Brain pericyte (primary cell): ENCODE measurements at places on chromosomes 12 and 14.

DNA sequence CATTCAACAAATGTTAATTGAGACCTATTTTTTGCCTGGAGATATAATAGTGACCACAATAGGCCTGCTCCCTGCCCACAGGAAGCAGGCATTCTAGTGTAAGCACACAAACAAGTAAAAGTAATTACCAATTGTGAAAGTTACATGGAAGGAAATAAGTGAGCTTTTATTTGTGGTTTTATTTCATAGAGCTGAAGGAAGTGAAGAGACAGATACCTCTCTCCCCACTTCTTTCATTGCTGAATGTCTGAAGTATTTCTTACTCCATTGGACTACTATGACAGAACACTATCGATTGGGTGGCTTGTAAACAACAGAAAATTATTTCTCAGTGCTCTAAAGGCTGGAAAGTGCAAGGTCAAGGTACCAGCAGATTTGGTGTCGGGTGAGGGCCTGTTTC, 183.5 kb downstream of the PRKCH start:
- DNase-seq, result no peak

DNA sequence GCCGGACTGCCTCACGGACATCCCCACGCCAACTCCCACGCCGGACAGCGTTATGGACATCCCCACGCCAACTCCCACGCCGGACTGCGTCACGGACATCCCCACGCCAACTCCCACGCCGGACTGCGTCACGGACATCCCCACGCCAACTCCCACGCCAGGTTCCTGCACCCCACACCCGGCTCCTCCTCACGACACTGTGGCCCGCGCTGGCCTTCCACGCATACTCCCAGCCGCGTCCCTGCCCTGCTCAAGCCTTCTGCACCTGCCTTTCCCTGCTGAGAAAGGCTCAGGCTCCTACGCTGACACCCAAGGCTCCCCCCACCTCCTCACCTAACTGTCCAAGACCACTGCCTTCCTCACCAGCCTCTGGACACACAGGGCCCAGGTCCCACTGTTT, 9.7 kb downstream of the CACNA2D4 start:
- DNase-seq, result no peak

DNA sequence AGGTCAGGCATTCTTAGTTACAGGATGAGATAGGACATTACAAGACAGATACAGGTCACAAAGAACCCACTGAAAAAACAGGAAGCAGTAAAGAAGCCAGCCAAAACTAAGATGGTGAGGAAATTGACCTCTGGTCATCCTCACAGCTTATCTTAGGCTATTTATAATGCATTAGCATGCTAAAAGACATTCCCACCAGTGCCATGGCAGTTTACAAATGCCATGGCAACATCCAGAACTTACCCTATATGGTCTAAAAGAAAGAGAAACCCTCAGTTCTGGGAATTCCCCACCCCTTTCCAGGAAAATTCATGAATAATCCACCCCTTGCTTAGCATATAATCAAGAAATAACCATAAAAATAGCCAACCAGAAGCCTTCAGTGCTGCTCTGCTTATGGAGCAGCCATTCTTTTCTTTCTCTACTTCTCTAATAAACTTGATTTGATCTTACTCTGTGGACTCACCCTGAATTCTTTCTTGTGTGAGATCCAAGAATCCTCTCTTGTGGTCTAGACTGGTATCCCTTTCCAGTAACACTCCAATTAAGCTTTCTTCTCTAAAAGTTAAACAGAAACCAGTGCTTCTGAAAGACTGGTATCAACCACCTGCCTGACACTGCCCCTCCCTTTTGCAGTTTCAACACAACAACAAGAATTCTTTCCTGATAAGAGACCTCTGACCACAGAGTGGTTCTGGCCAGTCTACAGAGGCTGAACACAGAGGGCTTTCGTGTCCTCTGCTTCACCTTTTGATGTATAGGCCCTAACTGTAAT, 86.9 kb downstream of the BCAT1 start:
- no peak for DNase-seq

DNA sequence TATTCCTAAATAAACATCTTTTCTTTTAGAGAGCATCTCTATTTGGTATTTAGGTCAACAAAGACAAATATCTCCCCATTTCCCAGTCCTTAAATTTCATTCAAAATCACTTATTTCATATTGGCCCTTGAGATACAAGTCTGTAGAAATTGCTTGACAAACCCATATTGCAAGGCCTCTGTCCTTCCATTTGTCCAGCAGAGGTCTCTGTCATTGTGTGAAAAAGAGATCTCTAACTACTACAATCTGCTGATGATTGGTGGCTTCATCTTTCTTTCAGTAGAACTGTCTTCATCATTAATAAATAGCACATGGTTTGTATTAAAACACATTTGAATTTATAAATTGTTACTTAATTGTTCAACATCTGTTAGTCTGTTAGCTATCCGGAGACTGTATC, 252.6 kb downstream of the ACSS3 start:
- DNase-seq, result no peak

- no peak for DNase-seq
These were observed 125.0 kb upstream of the MYF6 start for GRCh38 chr12:80582431-80582830.

GRCh38 chr12:15230137-15230536, 8.9 kb upstream of the RERG start:
- no peak for DNase-seq

DNA sequence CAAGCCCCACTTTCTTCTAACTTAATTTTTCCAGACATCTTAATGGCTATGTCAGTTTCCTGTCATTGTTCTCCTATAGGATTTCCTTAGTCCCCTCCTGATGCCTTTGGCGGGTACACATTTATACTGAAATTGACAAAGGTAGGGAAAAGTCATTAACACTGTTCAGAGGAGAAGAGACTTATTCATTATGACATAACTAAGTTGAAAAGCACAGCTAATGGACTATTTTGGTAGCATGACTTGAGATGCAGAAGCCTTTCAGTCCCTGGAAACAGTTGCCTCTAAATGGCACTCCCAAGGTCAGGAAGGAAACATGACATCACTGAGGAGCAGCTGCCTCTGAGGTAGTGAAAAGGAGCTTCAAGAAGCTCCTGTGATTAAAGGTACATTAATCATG, 317.5 kb upstream of the KITLG start:
- DNase-seq, result no peak

- no peak for DNase-seq
These were observed 135.7 kb upstream of the SLC16A7 start for GRCh38 chr12:59459966-59460660.

DNA sequence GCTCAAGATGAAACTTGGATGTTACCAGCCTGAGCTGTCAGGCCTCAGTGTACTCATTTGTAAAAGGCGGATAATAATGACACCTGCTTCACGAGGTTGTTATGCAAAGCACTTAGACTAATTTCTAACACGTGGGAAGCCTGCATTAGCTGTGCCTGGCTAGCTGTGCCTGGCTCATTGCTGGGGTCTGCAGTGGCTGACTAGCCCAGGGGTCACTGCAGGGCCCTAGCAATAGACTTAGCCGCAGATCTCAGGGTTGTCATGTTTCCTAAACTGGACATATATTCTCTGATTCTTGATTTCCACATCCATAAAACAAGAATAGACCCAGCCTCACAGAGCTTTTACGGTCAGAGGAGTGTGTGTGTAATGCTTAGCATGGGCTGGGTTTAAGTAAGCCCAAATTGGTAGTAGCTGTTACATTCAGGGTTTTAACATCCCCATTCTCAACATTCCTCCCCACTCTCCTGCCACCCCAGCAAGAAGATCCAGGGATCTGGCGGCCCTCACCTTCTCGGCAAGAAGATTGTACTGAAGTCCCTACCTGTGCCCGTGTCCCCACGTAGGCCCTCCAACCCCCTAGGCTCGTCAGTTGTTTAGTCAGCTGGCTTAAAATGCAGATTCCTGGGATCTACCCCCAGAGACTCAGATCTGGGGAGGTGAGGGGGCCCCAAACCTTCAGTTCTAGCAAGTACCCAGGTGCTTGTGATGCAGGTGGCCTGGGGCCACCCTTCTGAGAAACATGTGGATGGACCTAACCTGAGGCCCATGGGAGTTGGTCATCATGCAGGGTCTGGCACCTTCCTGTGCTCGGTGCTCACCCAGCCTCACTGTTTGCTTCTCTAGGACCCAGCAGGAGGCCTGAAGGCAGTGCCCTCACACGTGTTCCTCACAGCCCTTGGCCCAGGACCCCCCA, 8.6 kb downstream of the NR4A1 start:
- DNase-seq, result no peak

DNA sequence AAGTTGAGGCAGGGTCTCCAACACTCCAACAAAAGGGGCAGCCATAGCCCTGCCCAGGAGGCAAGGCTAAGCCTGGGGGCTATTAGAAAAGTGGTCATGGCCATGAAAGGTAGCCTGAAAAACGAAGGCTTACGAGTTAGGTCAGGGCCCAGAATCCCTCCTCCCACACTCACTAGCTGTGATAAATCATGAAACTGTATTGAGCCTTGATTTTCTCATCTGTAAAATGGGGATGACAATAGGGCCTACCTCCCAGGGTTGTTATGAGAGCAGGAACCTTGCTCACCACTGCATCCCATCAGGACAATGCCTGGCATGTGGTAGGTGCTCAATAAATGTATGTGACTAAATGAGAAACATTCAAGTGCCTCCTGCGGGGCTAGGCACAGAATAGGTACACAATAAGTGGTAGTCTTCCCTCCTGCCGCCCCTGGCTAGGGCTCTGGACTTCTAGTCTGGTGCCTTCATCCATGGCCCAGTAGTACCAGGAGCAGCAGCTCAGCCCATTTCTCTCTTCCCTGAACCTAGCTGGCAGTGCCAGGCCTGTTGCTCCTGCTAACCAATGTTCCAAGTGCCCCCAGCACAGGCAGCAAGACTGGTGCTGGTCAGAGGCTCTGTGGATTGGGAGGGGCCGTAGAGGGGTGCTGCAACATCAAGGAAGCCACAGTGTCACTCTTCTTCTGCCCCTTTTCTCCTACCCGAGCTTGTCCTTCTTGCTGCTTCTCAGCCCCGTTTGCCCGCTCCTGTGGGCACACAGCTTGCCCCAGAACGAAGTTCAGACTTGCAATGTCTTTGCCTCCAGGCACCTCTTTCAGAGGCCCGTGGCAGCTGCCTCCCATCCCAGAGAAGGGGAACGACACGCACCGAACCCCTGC, 7.8 kb downstream of the PGF start:
- no peak for DNase-seq

- DNase-seq, result no peak
These were observed 35.9 kb downstream of the TESC start for GRCh38 chr12:117063162-117063911.

DNA sequence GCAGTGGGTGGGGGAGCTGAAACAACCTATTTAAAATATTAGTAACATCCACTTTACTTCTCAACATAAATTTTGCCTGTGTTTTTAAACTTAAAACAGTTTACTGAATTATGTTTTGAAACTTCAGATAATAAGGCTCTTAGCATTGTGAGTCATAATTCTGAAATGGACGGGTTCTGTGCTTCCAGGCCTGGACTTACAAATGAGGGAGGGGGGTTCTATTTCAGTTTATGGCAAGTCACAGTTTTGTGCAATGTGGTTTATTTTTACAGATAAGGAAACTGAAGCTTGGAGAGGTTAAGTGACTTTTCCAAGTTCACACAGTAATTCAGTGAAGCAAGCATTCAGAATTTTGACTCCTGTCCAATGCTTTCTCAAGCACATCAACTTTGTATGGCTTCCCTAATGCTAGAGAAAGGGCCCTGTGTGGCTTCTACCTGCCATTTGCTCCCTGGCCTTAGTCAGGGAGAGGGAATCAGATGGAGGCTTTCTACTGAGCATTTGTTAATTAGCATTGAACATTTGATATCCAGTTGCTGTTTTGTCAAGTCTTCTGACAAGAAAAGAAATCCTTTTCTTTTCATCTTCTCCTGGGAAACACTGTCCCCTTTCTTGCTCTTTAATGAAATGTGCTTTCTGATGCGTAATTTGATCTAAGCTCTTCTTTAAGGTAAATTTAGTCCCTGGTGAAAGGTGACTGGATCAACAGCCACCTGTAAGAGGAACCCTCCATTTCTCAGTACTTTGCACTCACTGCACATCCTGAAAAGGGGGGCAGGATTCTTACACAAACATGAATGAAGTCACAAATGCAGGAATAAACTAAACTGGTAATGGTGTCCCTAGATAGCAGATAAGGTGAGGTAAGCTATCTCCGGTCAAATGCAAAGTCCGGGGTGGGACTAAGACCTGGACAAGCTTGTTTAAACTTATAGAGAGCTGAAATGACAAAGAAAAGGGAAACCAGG, 2.5 kb upstream of the SALL2 start:
- no peak for DNase-seq

DNA sequence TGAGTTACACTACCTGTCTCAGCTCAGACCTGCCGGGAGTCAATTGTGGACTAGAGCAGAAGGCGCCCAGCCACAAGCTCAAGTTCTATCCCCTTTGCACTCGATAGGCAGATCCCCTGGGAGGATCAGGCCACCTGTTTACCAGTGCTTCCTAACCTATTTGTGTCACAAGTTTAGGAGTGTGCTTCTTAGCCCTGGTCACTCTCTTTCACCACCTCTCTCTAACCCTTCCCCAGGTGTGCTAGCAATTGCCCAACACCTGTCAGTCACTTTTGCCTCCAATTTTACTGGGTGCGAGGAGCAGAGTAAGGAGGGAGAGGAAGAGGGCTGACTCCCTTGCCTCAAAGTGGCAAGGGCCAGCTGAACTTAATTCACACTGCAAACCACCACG, 745 bp upstream of the NAA30 start:
- no peak for DNase-seq

DNA sequence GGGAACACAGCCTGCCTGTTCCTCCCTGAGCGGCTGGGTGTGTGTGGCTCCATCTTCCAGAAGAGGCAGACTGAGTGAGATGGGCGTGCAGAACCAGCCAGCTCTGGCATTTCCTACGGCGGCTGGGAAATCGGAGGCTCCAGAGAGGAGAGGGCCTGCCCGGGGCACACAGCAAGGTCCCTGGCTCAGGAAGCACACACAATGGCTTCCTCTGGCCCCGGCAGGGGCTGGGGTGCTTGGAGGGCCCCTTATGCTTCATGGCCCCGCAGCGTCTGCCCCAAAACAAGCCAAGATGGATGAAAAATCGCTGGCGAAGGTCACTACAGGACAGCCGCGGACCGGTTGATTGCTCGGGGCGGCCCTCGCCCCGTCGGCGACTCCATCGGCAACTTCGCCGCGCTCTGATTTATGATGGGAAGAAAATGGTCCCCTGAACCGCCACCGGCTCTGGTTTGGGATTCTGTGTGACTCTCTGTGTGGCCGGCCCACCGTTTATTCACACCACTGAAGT, 191.5 kb upstream of the C14orf180 start:
- no peak for DNase-seq

GRCh38 chr14:72576258-72576657, 317.6 kb downstream of the DPF3 start:
- no peak for DNase-seq

DNA sequence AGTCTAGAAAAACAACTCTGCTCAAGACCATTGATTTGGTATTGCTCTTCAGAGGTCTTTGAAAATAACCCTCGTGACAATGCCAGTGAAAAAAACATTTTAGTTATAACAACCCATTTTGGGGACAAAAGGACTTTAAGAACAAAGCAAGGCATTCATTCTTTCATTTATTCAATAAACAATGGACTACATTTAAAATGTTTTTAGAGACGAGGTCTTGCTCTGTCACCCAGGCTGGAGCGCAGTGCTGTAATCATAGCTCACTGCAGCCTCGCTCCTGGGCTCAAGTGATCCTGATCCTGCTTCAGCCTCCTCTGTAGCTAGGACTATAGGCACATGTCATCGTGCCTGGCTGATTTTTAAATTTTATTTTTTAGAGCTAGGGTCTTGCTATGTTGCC, 7.7 kb upstream of the KICS2 start:
- no peak for DNase-seq
